ENCODE measurements at places on chromosomes 3 and 15. TPM values are rescaled to one million over a fixed set of nuclear protein-coding genes. Genes with fewer than 3 reads are reported as not detected.

The USP50 gene
- 0.72 TPM for total RNA-seq

The OIP5 gene
- 0.25 TPM for total RNA-seq

The SKOR1 gene
- 0.08 TPM for total RNA-seq

The GOLGA8T gene
- not detected for total RNA-seq

The EXD1 gene
- not detected for total RNA-seq

The CNTN4 gene
- total RNA-seq: 0.09 TPM

The LARP6 gene
- 68.1 TPM for total RNA-seq

The CELSR3 gene
- 0.81 TPM for total RNA-seq

The MLH1 gene
- total RNA-seq: 56.5 TPM

The MESP2 gene
- total RNA-seq: 2.9 TPM

The SLC24A5 gene
- total RNA-seq: not detected

The GRAMD2A gene
- total RNA-seq: 0.63 TPM

The MESP1 gene
- 0.49 TPM for total RNA-seq

The PRSS50 gene
- total RNA-seq: not detected

The MME gene
- total RNA-seq: 50.4 TPM

The FAM3D gene
- total RNA-seq: not detected

The ANKRD63 gene
- not detected for total RNA-seq

The GNAT1 gene
- total RNA-seq: not detected

The CLEC3B gene
- total RNA-seq: 10.5 TPM

The GOLGA6A gene
- total RNA-seq: not detected

The CHRM5 gene
- not detected for total RNA-seq

The SAMMSON gene
- total RNA-seq: not detected

The C15orf39 gene
- 8.1 TPM for total RNA-seq

The GOLGA6L7 gene
- total RNA-seq: not detected

The RBSN gene
- 29.6 TPM for total RNA-seq

The SCAANT1 gene
- total RNA-seq: not detected

The ARGFX gene
- not detected for total RNA-seq

The GRIP2 gene
- 0.90 TPM for total RNA-seq

The COL6A6 gene
- 18.6 TPM for total RNA-seq

The CYP19A1 gene
- total RNA-seq: 3.1 TPM

Measured in fibroblast of the aortic adventitia (primary cell).